Inflammatory macrophage treated with lipopolysaccharide for 4 hours (primary cell): ENCODE measurements at places on chromosomes 16 and 17.

DNA sequence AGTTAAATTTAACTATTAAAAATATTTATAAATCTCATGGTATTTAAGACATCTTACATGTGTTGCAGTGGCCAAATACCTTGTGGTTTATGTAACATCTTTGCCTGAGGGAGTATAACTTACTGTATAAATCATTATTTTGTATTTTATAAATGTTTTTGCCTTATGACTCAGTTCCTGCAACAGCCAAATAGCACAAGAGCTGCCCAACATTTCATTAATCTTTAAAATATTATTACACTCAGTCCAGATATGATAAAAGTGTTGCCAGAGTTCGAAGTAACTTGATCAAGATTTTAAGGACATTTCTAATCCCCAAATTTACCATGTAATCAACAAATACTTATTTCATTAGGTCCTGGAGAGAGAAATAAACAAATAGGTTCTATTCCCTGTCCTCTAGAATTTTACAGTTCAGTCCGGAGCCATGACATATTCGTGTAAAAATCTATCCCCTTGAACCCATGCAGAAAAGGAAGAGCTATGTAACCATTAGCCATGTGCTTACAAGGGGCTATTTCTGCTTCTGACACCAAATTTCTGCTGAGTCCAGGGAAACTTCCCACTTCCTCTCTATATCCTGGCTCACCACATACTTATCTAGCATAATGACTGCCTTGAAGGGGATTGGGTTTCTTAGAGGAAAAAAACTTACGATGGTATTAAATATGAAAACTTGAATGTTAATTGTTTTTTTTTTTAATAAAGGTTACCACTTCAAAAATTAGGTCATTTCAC, 44.0 kb downstream of the IRX6 start:
- DNase-seq = peak; percentile 44

GRCh38 chr17:64437944-64438525, 10.9 kb upstream of the MILR1 start:
- DNase-seq = no peak

DNA sequence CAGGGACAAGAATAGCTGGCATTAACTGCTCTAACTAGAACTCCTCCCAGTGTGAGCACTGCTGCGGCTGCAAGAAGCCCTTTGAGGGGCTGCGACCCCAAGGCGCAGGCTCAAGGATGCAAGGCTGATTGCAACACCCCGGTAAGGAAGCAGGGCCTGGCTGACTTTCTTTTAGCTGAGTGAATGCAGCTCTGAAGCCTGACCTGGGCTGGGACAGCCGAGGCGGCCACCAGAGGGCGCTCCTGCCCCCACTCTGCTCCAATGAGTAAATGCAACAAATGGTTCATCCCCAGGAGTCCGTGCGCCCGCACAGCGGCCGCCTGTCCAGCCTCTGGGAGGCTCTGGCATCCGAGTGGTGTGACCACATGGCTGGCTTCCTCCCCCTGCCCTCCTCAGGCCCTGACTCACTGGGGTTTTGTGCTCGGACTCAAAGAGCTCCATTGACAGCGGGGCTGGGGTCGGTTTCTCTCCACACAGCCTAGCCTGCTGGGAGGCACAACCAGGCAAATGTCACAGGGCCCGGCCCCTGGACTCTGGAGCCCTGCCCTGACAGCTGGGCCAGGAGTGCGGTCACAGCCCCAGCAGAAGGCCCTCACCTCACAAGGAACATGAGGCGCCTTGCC, at the start of gene SMIM5:
SMIM5 (plus strand) TSS at position 572 of the 623 bp plus-strand sequence. CDS start 6,768 bp downstream, outside the sequence.
- DNase-seq = peak; percentile 60

DNA sequence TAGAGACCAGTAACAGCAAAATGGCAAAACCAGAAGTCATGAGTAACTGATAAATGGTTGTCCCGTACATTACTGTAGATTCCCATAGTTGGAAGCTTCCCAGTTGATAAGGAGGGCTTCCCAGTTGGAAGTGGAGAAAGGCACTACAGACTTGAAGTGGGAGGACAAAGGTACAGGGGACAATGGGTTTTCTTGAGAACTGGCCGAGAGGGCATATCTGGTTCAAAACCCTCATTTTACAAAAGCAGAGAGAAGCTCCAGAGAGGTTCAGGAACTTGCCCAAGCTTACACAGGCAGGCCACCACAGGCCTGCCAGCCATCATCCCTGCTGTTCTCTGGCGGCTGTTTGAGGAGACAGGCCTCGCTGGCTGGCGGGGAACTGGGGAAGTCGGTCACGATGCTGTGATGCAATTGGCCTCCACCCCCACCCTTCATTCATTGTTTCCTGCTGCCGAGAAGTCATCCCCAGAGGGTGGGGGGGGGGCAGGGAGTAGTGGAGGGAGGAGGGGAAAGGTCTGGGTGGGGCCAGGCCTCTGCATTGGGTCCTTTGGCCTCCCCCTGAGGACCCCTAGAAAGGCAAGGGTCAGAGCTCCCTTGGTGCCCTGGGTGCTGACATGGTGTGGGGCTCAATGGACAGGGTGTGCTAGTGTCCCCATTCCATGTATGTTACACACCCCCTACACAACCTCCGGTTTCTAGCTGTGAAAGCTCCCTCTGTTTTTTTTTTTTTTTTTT, 3.0 kb downstream of the UBALD2 start:
- DNase-seq = peak; percentile 94

DNA sequence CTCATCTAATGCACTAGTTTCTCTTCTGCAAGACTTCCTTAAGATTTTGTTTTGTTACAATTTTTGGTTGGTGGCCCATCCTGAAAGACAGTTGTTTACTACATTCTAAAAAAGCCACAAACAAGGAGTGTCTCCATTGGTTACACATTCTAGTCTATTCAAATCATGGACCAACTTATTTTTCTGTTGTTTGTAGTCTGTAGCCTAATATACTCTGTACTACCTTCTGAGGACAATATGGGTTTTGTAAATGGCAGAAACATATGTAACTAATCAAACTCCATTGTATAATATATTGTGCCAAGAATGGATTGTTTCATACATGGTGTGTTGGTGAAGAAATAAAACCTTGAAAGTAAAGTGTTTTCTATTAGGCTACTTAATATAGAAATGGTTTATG, 79.5 kb upstream of the DHX40 start:
- no peak for DNase-seq

DNA sequence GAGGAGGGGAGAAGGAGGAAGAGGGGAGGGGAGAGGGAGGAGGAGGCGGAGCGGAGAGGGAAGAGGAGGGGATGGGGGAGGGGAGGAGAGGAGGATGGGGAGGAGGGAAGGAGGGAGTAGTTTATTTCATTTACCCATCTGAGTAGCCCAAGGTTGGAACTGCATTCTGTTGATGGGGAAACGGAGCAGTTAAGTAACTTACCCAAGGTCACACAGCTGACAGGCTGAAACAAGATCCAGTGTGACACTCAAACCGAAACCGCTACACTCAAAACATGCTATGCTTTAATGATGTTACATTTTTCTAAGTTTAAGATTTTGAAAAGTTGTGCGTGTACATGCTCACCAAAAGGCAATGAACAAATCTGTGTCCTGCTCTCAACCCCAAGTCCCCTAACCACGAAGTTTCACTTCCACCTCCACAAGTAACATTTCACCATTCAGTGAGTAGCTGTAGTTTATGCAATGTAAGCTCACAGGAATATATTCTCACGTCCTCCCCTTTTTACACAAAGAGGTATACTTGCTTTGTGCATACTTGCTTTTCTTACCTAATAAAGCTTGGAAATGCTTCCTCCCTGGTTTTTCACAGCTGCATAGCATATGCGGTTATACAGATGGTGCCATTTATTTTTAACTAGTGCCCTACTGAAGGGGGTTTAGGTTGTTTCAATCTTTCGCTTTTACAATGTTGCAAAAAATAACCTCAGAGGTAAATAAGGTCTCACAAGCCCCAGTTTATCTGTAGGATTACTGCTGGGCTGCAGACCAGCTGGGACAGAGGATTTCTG, 275.3 kb downstream of the PARN start:
- DNase-seq = peak; percentile 94

GRCh38 chr17:7241090-7241733, 1.0 kb downstream of the GABARAP start:
- peak; percentile 31 for DNase-seq

DNA sequence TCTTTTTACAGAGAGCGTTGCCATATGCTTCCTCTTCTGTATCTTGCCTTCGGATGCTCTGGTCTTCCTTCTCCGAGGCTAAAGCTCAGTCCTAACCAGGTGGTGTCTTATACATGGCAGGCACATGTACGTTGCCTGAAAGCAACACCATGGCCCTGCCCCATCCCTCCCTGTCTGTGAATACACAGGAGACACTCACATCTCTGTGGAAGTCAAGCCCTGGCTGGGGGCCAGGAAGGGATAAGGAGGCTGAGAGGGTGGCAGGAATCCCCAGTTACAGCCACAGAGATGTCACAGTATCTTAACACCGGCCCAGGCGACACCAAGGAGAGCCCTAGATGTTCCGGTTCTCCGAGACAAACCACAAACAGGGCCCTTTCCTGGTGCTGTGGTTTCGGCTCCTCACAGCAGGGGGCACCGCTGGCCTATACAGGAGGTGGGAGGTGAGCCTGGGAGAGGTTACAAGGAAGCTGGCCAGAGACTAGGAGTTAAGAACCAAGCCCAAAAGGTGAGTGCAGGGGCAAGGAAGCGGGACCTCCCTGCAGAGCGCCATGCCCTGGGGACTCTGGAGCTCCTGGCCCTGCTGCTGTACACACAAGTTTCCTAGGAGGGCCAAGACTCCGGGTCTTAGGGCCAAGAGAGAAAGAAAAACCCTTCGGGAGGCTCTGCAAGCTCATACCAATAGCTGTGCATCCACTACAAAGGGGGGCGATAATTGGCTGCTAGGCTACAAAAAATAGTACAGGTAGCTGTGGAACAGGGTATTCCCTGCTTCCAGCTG, 41.7 kb downstream of the SRL start:
- DNase-seq = peak; percentile 62

- DNase-seq = no peak
Measured at GRCh38 chr16:27625050-27625697, 75.2 kb downstream of the KATNIP start.

DNA sequence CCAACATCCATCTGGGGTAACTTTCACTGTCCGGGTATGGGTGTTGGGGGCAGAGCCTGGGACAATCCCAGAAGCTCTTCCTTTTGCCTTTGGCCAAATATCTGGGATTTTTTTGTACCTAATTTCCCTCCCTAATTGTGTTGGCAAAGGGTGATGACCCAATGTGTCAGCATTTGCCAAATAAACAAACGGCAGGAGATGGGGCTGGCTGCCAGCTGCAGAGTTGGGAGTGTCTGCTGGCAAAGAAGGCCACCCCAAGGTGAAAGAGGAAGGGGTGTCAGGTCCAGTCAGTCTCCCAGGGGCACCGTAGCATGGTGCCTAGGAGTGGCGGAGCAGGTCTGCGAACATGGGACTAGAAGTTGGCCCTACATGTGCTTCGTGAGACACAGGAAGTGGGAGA, 73.0 kb downstream of the SLC6A2 start:
- no peak for DNase-seq

GRCh38 chr17:17305281-17305801, 2.2 kb downstream of the NT5M start:
- DNase-seq = peak; percentile 77

DNA sequence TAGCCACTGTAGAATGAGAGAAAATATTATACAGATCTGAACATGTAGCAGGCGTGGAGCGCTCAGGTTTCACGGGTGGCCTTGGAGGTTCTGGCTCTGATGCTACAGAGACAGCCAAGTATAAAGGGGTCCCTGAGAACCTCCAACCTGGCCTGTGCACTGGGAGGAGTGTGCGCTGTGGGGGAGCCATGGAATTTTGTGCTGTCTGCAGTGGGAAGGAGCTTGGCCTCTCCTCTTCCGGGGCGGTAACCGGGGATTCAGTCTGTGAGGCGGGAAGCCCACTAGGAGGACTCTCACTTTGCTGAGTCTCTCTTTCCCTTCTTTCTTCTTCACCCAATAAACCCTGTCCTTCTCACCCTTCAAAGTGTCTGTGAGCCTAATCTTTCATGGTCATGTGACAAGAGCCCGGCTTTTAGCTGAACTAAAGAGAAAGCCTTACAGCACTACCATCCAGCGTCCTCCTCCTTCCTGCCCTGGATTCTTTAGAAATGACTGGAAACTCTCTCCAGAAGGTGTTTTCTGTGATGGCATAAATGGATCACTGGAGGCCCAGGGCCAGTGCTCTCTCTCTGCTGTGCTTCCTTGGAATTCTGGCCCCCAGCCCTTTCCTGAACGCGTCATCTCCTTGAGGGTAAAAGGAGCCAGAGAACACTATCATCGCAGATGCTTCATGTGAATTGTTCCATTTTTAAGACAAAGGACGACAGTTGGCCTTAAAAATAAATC, 232.1 kb upstream of the CACNG5 start:
- DNase-seq = no peak

DNA sequence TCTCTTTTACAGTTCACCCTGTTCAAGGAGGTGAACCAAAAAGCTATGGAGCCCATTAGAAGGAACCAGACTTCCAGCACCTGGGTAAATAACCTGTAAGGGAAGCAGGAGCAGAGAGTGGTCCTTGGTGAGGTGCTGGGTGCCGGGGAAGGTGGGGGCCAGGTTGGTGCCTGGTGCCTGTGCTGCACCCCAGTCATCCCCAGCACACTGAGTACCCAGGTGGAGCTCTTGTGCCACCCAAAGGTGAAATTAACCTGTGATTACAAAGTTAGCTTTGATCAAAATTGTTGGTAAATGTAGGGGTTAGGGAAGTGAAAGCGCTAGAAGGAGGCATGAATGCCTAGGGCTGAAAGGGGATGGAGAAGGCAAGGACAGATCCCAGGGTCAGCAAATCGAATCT, 58.6 kb downstream of the CDRT4 start:
- no peak for DNase-seq

- DNase-seq = no peak
Measured at GRCh38 chr16:65083164-65083857, 38.6 kb downstream of the CDH11 start.

GRCh38 chr17:70366386-70366785, 197.1 kb downstream of the KCNJ2 start:
- no peak for DNase-seq

DNA sequence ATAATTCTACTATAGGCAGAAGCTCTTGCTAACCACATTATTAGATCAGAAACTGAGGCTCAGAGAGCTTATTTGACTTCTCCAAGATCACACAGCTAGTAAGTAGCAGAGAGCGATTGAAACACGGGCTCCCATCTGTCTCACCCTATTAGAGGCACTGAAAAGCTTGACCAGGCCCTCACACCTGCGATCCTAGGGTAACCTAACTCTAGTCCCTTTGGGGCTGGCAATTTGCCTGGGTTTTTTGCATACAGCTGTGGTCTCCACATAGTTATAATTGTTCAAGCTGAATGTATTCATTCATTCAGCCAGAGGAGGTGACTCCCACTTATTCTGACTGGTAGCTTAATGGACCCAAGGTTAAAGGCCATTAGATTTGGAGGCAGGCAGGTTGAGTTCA, 121.2 kb downstream of the ANKFN1 start:
- DNase-seq = no peak
